ENCODE measurements at places on chromosomes 4 and X. TPM values are rescaled to one million over a fixed set of nuclear protein-coding genes. Genes with fewer than 3 reads are reported as not detected.

DNA sequence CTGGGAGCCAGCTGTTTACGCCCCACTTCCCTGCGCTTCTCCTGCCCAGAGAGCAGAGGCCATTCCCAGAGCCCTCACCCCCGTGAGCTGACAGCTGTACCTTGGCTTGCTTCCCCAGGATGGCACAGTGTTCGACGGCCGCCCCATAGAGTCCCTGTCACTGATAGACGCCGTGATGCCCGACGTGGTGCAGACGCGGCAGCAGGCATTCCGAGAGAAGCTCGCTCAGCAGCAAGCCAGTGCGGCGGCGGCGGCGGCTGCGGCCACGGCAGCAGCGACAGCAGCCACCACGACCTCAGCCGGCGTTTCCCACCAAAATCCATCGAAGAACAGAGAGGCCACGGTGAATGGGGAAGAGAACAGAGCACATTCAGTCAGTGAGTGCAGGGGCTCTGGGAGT is 77.7 kb downstream of the GPR143 start:
- H3K27me3 ChIP-seq: no peaks in the 10 kb centered on the region
- no peaks in the 10 kb centered on the region for H3K36me3 ChIP-seq
- no peak for DNase-seq

DNA sequence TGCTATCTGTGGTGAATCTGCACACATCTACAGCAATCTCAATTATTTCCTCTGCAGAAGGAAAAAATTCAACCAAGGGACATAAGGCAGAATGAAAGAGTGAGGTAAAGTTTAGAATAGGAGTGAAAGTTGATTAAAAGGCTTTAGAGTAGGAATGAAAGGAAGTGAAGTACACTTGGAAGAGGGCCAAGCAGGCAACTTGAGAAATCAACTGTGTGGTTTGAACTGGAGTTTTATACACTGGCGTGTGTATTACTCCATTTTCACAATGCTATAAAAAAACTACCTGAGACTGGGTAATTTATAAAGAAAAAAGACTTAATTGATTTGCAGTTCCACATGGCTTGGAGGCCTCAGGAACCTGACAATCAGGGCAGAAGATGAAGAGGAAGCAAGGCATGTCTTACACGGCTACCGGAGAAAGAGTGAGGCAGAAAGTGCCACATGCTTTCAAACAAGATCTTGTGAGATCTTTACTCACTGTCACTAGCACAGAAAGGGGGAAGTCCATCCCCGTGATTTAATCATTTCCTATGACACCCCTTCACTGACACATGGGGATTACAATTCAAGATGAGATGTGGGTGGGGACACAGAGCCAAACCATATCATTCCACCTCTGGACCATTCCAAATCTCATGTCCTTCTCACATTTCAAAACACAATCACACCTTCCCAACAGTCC is 234.8 kb downstream of the IL15 start:
- H3K4me3 ChIP-seq: no peak overlapping the region
- no peak overlapping the region for H3K27ac ChIP-seq

DNA sequence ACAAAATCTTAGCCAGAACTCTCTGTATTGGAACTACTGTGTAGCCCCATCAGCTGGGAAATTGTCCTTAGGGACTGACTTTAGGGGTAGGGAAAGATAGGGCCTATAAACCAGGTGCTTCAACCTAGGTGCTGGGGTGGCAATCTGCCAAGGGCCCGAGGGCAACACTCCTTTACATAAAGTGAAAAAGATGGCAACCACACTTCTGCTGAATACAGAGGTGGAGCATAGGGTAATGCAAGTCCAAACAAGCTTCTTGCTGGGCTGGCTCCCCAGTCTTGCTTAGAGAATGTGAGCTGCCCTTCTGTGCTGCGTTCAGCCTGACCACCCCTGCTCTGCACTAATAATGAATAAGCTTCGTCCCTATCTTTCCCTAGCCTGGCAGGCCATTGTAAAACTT is 9.8 kb downstream of the ZBTB33 start:
- H3K4me1 ChIP-seq: peaks cover 6% of the 10 kb centered on the region
- no peak overlapping the region for H3K4me3 ChIP-seq
- H3K27ac ChIP-seq: no peak overlapping the region
- H3K36me3 ChIP-seq: no peaks in the 10 kb centered on the region
- no peaks in the 10 kb centered on the region for H3K27me3 ChIP-seq

- H3K36me3 ChIP-seq: peaks cover 5% of the 10 kb centered on the region
- no peak for DNase-seq
- no peak overlapping the region for H3K27ac ChIP-seq
- no peaks in the 10 kb centered on the region for H3K4me1 ChIP-seq
Observed at GRCh38 chr4:147370473-147370872, 110.4 kb upstream of the EDNRA start.

DNA sequence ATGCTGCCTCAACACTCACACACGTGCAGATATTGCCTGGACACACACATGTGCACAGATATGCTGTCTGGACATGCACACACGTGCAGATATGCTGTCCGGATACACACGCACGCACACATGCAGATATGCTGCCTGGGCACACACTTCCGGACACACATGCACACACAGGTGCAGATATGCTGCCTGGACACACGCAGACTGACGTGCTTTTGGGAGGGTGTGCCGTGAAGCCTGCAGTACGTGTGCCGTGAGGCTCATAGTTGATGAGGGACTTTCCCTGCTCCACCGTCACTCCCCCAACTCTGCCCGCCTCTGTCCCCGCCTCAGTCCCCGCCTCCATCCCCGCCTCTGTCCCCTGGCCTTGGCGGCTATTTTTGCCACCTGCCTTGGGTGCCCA is 14.7 kb downstream of the FGFRL1 start:
- no peaks in the 10 kb centered on the region for H3K4me1 ChIP-seq
- no peaks in the 10 kb centered on the region for H3K36me3 ChIP-seq
- no peak overlapping the region for H3K27ac ChIP-seq
- H3K4me3 ChIP-seq: no peak overlapping the region
- no peaks in the 10 kb centered on the region for H3K27me3 ChIP-seq
- DNase-seq: no peak

- no peaks in the 10 kb centered on the region for H3K27me3 ChIP-seq
- H3K36me3 ChIP-seq: no peaks in the 10 kb centered on the region
- no peaks in the 10 kb centered on the region for H3K4me1 ChIP-seq
- no peak overlapping the region for H3K27ac ChIP-seq
Observed at GRCh38 chrX:39730662-39731329, 367.0 kb downstream of the BCOR start.

GRCh38 chr4:6281436-6282313 is 12.0 kb downstream of the WFS1 start:
- no peaks in the 10 kb centered on the region for H3K4me1 ChIP-seq
- H3K27me3 ChIP-seq: no peaks in the 10 kb centered on the region
- H3K27ac ChIP-seq: no peak overlapping the region
- DNase-seq: no peak

DNA sequence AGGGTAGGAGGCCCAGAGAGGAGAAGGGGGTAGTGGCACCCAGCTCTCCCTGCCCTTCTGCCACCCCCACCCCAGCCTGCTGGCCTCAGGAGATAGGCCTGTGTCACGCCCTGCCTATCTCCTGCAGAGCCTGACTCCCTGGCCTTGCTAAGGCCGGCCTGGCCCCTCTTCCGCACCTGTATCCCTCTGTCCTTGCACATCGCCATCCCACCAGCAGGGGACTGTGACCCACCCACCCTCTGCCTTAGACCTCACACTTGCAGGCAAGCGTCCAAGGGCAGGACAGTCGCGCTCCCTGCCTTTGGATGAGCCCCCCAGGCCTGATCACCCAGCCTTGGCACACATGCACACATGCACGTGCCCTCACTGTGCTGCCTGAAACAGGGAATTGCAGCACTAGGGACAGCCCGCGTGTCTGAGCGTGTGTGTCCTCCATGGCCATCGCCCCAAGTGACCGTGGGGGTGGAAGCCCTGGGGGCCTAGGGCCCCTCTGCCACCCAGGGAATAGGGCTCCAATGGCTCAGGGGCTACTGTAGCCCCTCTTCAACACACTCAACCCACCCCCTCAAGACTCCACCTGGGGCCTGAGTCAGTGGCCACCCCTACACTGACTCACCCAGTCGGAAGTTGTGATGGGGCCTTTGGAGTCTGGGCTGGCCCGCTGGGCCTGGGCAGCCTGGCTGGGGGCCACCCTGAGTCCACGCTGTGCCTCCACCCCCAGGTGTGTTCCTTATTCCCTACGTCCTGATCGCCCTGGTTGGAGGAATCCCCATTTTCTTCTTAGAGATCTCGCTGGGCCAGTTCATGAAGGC is 2.1 kb downstream of the SLC6A8 start:
- H3K27ac ChIP-seq: no peak overlapping the region
- no peaks in the 10 kb centered on the region for H3K4me1 ChIP-seq
- H3K36me3 ChIP-seq: no peaks in the 10 kb centered on the region
- DNase-seq: no peak

DNA sequence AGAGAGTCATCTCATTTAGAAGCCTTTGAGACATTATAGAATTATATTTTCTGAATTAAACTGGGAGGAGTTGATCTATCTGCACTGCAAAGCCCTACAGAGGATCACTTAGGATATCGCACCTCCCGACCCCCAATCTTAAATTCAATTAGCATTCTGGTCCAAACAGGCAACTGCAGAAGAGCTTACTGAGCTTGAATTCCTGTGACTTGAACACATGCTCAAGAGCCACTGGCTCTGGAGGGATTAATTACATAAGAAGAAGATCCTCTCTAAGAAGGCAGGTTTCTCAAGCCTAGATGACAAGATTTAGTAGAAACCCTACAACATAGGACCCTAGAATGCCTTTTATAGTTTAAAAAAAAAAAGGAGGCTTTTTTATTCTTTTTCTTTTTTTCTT is 548.9 kb downstream of the ARAP2 start:
- no peaks in the 10 kb centered on the region for H3K36me3 ChIP-seq
- DNase-seq: peak; percentile 2
- H3K27ac ChIP-seq: no peak overlapping the region
- no peak overlapping the region for H3K4me3 ChIP-seq

- no peak overlapping the region for H3K27ac ChIP-seq
Observed at GRCh38 chr4:951186-951585, 18.9 kb downstream of the TMEM175 start.

DNA sequence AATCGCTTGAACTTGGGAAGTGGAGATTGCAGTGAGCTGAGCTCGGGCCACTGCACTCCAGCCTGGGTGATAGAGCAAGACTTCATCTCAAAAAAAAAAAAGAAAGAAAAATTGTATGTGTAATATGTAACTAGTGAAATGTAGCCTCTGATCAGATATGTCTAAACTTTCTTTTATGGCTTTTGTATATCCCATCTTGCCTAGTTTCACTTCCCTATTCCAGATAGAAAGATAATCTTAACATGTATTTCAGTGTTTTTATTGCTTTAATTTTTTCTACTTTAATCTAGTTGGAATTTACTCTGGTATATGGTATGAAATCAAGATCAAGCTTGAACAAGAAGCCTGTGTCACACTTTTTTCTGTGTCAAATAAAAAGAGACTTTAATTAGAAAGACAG is 1.9 kb upstream of the ZNF41 start:
- no peaks in the 10 kb centered on the region for H3K27me3 ChIP-seq
- H3K4me3 ChIP-seq: no peak overlapping the region
- DNase-seq: no peak
- H3K27ac ChIP-seq: no peak overlapping the region
- no peaks in the 10 kb centered on the region for H3K4me1 ChIP-seq

DNA sequence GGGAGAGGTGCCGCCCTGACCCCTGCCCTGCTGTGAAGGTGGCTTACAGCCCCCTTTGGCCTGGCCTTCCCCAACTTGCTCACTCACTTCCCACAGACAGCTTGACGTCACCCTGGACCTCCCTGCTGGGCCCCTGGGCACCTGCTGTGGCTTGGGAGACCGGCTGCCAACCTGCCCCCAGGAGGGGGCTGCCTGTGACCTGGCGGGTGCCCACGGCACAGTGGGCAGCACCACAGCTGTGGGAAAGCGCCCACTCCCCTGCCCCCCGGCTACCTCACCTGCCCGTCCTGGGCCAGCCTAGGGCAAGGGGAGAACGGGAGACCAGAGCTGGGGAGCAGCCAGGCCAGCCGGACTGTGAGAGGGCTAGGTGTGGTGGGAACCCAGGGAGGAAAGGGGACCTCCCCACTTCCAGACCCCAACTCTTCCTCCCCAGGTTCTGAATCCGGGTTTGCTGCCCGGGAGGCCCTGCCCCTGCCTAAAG is 2.4 kb upstream of the ZFP92 start:
- no peaks in the 10 kb centered on the region for H3K36me3 ChIP-seq
- H3K27ac ChIP-seq: no peak overlapping the region
- no peak overlapping the region for H3K4me3 ChIP-seq
- peaks cover 19% of the 10 kb centered on the region for H3K27me3 ChIP-seq
- H3K4me1 ChIP-seq: no peaks in the 10 kb centered on the region

DNA sequence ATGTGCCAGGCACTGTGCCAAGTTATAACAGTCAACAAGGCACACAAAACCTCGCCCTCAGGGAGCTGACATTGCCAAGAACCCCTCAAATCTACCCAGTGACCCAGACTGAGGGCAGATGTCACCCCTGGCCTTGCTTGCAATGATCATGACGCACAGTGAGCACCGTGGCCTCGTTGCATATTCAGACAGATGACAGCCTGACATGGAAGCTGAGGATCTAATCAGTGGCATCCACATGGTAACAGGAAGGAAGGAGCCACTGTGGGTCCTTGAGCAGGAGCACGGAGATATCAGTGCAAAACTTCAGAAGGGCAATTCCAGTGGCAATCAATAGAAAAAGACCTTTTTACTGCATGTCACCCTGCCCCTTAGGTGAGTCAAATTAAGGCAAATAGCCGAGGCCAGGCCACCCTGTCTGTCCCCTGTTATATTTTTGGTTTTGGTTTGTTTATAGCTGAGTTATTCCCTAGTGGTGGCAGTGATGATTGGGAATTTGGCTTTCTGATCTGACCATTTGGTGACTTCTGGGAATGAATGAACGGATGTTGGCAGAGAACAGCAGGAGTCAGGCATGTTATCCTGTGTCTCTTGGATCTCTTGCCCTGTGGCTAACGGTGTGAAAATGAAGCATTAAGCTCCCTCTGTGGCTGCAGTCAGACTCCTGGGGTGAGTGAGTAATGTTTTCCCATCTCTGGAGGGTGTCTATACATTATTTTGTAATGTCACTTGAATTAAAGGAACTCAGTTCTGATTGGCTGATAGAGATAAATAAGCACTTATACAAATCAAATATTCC is 20.4 kb downstream of the WDR13 start:
- H3K4me3 ChIP-seq: no peak overlapping the region
- no peaks in the 10 kb centered on the region for H3K36me3 ChIP-seq
- H3K4me1 ChIP-seq: no peaks in the 10 kb centered on the region
- H3K27me3 ChIP-seq: no peaks in the 10 kb centered on the region

- H3K27ac ChIP-seq: no peak overlapping the region
- no peaks in the 10 kb centered on the region for H3K36me3 ChIP-seq
- no peaks in the 10 kb centered on the region for H3K27me3 ChIP-seq
- no peak overlapping the region for H3K4me3 ChIP-seq
Observed at GRCh38 chr4:146495269-146495668, 26.5 kb downstream of the SLC10A7 start.

- no peak overlapping the region for H3K27ac ChIP-seq
- no peak overlapping the region for H3K4me3 ChIP-seq
- no peaks in the 10 kb centered on the region for H3K36me3 ChIP-seq
- H3K4me1 ChIP-seq: no peaks in the 10 kb centered on the region
Observed at GRCh38 chr4:28106155-28106554, 1245.5 kb downstream of the STIM2 start.

- no peak for DNase-seq
- H3K36me3 ChIP-seq: no peaks in the 10 kb centered on the region
- no peaks in the 10 kb centered on the region for H3K4me1 ChIP-seq
- no peak overlapping the region for H3K4me3 ChIP-seq
Observed at GRCh38 chr4:185278716-185279115, 69.3 kb downstream of the SNX25 start.

Gene MAGEE2
- total RNA-seq: 0.39 TPM

Gene SLC6A14
- total RNA-seq: not detected

Gene SLITRK4
- total RNA-seq: 4.0 TPM

Gene KIF4A
- total RNA-seq: 30.6 TPM

Gene TASL
- total RNA-seq: not detected

Gene SORCS2
- total RNA-seq: 2.4 TPM

Gene GPR173
- total RNA-seq: 7.7 TPM
